DMS79 (cell line): ENCODE measurements at places on chromosomes 3 and 15.

- DNase-seq = no peak
These were observed 21.9 kb upstream of the CPNE9 start for GRCh38 chr3:9681723-9682081.

DNA sequence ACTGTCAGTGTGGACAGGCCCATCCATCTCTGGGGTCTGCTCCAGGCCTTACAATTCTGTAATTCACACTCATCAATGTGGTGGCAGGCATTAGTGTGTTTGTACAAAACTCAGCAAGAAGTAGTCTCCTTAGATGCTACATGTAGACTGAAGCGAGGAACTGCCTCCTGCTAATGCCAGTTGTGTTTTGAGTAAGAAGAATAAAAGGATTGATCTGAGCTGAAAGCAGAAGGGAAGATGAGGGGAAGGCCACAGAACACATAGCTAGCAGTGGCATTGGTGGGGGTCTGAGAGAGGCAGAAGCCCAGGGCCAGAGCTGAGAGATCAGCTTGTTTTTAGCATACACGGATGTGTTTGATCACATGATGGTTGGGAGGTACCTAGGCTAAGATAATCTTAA, 144.1 kb downstream of the TIGIT start:
- DNase-seq = no peak

DNA sequence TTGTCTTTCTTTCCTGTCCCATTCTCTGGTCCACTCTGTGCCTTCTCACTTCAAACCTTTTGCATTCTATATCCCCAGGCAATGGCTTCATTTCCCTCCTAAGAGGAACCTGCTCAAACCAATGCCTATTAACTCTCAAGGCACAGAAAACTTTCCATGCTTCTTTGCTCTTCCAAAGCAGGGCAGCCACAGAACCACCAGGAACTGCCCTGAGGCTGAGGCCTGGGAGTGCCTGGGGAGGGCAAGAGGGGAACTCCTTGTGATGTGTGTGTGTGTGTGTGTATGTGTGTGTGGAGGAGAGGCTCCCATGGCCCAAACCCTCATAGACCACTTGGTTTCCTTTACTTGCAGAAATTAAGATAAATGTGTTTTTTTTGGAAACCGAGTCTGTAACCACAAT, 14.1 kb upstream of the PGPEP1L start:
- no peak for DNase-seq

- DNase-seq = no peak
These were observed 203.5 kb upstream of the LINGO1 start for GRCh38 chr15:77836121-77836692.

DNA sequence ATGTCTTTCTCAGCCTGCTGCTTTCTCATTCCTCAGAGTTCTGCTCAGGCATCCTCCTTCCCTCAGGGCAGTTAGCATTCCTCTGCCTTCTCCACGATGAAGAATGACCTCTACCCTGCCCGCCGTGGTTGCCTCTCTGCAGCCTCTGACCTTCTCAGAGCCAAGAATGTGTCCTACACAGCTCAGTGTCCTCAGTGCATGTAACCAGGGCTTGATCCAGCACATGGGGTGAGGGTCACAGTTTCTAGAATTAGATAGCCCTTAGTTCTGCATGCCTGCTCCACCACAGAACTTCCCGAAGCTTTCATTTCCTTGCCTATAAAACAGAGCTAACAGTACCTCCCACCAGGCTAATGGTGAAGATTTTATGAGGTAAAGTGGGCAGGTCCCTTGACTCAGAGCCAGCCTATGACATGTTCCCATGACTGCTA, 182.1 kb downstream of the CLSTN2 start:
- DNase-seq = peak; percentile 22

DNA sequence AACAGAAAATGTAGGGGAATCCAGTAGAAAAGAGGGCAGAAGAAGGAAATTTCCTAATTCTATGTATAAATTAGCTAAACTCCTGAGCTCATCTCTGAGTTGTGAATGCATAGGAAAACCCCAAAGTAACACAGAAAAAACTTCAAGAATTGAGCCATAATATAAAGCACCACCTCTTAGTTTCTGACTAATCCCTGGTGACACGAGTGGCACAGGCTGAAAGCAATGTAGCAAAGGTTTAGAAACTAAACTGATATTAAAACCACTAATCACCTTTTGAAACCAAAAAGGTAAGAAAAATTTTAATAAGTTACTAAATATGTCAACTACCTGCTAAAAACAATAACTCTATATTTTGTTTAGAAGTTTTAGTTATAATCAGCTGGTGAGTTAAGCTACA, 255.6 kb upstream of the NECTIN3 start:
- DNase-seq = no peak

GRCh38 chr3:123663977-123664376, 79.1 kb upstream of the HACD2 start:
- no peak for DNase-seq

- peak; percentile 79 for DNase-seq
These were observed 72.4 kb downstream of the RBPMS2 start for GRCh38 chr15:64702816-64703631.

GRCh38 chr15:96790004-96790403, 459.5 kb downstream of the NR2F2 start:
- DNase-seq = no peak

DNA sequence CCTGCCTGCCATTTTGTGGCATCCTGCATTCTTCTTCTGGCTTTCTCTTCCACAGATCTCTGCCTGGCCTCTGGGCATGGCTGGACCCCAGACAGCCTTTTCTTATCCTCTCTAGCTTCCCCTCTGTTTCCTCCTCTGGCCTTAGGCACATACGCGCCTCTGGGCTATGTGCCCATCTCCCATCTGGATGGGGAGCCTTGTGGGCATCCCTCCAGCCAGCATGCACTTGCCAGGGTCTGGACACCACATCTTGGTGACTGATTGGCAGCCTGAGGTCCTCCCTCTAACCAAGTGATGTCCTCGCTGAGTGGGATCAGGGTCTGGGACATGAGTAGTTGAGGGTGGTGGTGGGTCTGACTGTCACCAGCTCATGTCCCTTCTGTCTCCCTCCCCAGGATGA, 12.8 kb downstream of the PLEKHO2 start:
- no peak for DNase-seq

DNA sequence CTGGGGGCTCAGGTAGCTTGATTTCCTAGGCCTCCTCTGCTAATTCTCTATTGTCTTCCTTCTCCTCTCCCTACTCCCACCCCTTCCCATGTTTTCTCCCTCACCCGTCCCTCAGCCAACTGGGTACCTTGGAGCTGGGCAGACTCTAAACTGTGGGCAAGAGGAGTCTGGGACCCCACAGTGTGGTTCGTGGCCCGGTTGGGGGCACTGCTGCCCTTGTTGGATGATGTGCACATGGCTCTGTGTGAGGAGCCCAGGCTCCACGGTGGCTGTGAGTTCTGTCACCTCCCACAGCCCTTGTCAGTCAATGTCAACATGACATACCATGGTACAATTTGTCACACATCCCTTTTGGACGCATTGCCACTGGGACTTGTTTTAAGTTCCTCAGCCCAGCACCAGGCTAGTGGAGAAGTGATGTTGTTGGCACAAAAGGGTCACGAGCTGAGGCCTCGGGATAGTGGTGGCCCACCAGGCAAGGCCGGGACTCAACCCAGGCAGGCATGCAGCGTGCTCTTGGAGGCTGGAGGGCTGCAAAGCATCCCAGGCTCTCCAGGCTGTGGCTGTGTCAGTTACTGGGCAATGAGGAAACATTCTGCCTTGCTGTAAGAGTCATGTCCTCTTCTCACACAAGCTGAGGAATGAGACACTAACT, 142.3 kb downstream of the TLE3 start:
- no peak for DNase-seq

- no peak for DNase-seq
These were observed 53.9 kb upstream of the MELTF start for GRCh38 chr3:197083486-197083885.

- no peak for DNase-seq
These were observed 6.3 kb downstream of the CDIN1 start for GRCh38 chr15:36585774-36586173.

DNA sequence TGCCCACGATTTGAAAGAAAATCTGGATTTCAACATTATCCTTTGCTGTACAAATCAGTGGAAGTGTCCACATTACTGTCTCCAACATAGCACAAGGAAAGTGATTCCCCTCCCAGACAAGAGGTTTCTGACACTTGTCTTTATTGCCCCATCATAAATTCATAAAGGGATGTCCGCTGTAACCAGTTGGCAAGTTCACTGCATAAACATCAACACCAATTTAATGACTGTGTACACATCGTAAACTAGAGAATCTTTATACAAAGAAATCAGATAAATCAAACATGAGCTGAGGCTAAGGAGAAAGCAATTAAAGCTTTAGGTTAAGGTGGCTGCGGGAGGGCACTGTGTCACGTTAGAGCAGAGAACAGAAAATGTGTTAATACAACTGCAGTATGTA, 129.8 kb downstream of the MEIS2 start:
- no peak for DNase-seq

GRCh38 chr15:99092554-99093172, 12.2 kb upstream of the SYNM start:
- DNase-seq = no peak

GRCh38 chr3:87873136-87873535, 185.7 kb downstream of the CGGBP1 start:
- no peak for DNase-seq

DNA sequence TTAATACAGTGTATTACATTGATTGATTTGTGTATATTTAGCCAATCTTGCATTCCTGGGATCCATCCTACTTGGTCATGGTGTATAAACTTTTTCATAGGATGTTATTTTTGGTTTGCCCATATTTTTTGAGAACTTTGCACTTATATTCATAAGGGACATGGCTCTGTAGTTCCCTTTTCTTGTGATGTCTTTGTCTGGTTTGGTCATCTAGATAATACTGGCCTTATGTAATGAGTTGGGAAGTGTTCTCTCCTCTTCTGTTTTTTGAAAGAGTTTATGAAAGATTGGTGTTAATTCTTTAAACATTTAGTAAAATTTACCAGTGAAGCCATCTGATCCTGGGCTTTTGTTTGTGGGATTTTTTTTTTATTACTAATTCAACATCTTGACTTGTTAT, 9.6 kb downstream of the CHST13 start:
- no peak for DNase-seq

- DNase-seq = no peak
These were observed 221.6 kb upstream of the NR2E3 start for GRCh38 chr15:71588746-71589145.

- no peak for DNase-seq
These were observed 4.8 kb upstream of the CSPG5 start for GRCh38 chr3:47583320-47584075.

- peak; percentile 4 for DNase-seq
These were observed 1.8 kb downstream of the YEATS2 start for GRCh38 chr3:183699238-183699947.

DNA sequence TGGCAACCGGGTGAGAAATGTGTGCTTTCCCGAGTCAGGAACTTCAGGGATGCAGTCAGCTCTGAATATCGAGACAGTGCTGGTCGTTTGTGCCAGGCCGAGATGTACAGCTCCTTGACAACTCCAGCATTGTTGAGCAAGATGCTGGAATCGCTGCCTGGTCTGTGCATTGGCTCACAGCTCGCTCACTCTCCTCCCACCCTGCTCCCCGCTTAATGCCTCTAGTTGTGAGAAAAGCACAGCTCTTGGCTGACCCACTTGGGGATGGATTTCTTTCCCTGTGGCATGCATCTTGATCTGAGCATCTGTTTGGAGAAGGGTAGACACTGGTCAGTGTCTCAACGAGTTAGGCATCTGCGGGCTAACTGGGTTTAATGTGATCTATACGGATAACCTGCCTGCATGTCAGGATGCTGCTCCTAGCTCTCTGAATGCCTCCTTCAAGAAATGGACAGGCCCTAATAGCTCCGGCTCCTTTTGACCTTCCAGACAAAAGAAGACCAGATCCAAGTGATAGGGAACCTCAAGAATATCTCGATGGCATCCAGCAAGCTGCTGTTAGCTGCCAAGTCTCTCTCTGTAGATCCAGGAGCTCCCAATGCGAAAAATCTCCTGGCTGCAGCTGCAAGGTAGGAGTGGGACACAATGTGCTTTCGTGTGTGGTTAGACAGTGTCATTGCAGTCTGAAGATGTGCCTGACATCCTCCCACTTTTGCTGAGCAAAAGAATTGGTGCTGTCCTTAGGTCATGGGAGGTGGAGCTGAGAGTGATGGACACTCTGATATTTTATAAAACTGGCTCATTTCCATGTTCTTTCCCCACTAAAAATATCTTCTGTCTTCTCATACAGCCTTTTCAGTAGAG, 302.2 kb upstream of the TPM1 start:
- DNase-seq = no peak

- DNase-seq = peak; percentile 5
These were observed 3.5 kb upstream of the SSR3 start for GRCh38 chr3:156558389-156558788.

- DNase-seq = peak; percentile 9
These were observed 259.9 kb downstream of the FGF12 start for GRCh38 chr3:192467230-192468140.

DNA sequence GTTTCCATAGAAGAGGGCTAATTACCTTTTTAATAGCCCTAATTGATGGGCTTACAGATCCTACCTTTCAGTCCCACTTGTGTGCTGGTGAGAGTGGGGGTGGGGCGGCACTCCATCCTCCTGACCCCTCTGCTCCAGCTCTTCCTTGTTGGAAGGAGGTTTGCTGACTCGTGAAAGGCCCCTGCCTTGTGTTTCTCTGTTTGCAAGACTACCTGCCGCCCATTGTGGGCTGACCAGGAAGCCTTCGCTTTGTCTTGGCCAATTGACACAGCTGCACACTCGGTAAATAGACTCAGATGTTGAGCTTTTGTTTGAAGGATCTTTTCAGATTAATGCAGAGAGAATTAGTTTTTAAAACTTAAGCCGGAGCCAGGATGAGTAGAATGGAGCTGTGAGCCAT, 197.3 kb upstream of the HES1 start:
- DNase-seq = no peak

GRCh38 chr15:22915866-22916515, 64.2 kb downstream of the CYFIP1 start:
- DNase-seq = no peak

GRCh38 chr15:90885432-90886290, 1.4 kb downstream of the FES start:
- DNase-seq = no peak

DNA sequence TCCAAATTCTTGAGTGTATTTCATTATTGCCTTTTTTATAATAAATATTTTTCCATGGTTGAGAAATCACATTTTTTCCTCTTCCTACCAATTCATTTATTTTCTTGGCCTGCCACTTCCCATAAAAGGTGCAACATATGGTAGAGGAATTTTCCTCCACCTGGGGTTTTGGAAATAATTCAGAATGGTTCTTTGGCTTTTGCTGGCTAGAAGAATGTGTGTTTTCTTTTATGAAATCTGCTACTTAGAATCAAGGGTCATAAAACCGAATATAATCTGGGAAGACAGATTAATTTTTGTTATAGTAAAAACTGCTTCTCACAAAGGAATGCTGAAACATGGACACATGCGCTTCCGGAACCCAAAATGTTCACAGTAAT, 54.0 kb upstream of the POMGNT2 start:
- no peak for DNase-seq

- no peak for DNase-seq
These were observed 345.0 kb upstream of the NR2E3 start for GRCh38 chr15:71465131-71465955.

GRCh38 chr3:195616681-195617080, 32.9 kb upstream of the APOD start:
- no peak for DNase-seq
